Fibroblast of skin of left biceps (primary cell): ENCODE measurements at places on chromosomes 7 and 10.

DNA sequence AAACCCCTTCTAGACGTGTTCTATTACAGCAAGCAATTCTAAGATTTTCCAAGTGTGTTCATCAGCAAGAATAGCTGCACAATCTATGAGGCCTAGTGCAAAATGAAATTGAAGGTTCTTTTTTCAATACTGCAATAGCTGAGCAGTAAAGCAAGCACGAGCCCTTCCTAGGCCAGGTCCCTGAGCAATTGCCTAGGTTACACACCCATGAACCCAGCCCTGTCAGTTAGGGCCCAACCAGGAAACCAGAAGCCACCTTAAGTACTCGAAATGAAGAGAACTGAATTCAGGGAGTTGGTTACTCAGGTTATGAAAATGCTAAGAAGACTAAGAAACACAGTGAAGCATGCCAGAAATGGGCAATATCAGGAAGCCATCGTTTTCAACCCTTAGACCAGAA lies 52.0 kb upstream of the VWC2 start:
- DNase-seq = no peak

DNA sequence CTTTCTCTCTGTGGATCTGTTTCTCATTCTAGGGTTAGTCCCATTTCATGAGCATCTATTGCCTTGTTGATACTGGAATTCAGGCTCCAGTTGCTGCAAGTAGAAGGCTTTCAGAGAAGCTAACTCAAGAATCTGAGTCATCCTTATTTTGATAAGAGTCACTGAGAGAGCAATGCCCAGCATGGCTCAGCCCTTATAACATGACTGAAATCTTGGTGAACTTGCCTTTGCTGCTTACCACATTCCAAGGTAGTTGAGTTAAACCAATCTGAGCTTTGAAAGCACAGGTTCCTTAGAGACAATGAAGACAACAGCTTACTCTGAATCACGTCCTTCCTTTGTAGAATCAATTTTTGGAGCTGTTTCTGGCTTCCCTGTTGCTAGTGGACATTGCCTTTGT lies 53.6 kb upstream of the CHCHD3 start:
- DNase-seq = no peak

DNA sequence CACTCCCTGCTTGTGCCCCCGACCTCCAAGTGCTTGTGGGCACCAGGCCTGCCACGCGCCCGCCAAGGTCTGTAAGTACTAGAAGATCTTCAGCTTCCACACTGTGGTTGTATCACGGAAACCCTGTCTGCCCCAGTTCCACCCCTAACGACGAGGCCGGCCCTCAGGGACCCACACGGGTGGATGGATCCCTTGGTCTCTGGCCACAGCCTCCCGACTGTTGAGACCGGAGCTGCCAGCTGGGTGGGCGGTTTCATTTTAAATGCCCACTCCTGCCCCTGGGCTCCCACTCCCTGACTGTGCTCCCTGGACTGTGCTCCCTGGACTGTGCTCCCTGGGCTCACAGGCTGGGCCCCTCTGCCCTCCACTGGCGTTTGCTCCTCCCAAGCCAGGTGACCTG lies 50.1 kb downstream of the DPYSL4 start:
- no peak for DNase-seq

DNA sequence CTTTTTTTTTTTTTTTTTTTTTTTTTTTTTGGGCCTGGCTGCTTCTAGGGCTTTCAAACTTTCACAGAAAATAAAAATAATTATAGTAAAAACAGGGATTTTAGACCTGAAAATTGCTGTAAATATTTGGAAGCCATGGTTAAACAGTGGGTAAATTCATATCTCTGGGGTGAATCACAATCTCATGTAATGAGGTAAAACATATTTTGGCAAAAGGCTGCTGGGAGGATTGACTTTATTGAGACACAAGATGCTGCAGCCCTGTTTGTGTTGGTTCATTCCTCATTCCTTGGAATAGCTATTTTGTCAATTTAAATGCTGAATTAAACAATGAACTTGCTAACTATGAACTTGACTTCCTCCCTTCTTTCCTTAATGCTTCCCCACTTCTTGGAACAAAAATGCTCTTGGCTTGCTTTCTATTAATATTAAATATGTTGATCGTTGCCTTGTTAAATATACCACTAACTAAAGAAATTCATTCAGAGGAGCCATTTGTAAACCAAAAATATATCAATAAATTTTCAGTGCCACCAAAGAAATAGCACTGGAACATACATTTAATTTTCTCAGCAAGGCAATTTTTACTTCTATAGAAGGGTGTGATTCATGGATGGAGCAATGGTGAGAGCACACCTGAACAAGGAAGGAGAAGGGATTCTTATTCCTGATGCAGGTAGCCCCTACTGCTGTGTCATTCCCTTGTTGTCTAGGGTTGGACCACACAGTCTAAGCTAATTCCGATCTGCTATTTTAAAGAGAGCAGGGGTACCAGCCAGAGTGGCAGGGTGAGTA lies 24.6 kb downstream of the AGK start:
- no peak for DNase-seq

GRCh38 chr7:65251851-65252620 lies 121.6 kb upstream of the ZNF92 start:
- no peak for DNase-seq

DNA sequence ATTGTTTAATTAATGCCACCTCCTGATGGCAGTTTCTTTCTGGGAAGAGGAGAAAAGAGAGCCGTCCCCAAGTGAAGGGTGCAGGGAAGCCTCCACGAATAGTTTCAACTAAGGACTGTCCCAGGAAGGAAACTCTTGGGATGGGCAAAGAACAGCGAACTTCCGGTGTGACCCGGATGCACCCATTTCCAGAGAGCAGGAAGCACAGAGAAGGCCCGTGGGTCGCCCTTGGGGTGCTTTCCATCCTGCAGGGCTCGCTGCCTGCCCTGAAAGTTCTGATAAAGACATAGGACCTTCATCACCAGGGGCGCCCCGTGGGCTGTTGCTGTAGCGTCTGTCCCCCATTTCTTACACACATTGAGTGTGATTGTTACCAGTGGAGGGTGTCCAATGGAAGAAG lies 27.0 kb downstream of the GTF2I start:
- DNase-seq = no peak

- no peak for DNase-seq
These were observed at the start of gene KIAA1217 for GRCh38 chr10:24208661-24209431. KIAA1217 (plus strand) TSS chr10:24209138; CDS start chr10:24209194, 56 bp downstream.
